ENCODE measurements at places on chromosomes 5 and 9.

GRCh38 chr9:110443146-110443865 lies 105.6 kb upstream of the TXNDC8 start:
- no peak for DNase-seq

GRCh38 chr5:142445266-142445665 lies 120.4 kb upstream of the SPRY4 start:
- DNase-seq: no peak

- no peak for DNase-seq
Measured at GRCh38 chr5:174428895-174429294, 295.5 kb upstream of the MSX2 start.

- no peak for DNase-seq
Measured at GRCh38 chr5:17477043-17477442, 21.0 kb upstream of the TAF11L2 start.

DNA sequence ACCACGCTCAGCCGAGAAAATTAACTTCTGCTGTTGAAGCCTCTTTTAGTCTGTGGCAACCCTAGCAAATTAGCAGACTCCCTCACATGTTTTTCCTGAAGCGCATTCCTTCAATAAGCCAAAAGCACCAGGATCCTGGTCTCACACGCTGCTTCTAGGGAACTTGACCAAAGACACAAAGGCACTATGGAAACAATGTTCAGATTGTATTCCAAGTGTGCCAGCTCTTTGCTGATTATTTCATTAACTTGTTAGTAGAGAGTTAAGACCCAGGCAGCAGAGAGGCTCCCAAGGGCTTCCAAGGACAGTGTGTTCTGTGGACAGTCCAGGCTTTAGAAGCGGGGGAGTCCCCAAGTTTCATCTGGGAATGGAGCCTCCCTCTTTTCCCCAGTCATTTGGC lies 94.4 kb upstream of the BASP1 start:
- DNase-seq: no peak

Data from NCI-H2029 (cell line).